ENCODE measurements at places on chromosomes 13 and 19.

- DNase-seq = no peak
These were observed 105.5 kb downstream of the POU4F1 start for GRCh38 chr13:78497702-78498355.

DNA sequence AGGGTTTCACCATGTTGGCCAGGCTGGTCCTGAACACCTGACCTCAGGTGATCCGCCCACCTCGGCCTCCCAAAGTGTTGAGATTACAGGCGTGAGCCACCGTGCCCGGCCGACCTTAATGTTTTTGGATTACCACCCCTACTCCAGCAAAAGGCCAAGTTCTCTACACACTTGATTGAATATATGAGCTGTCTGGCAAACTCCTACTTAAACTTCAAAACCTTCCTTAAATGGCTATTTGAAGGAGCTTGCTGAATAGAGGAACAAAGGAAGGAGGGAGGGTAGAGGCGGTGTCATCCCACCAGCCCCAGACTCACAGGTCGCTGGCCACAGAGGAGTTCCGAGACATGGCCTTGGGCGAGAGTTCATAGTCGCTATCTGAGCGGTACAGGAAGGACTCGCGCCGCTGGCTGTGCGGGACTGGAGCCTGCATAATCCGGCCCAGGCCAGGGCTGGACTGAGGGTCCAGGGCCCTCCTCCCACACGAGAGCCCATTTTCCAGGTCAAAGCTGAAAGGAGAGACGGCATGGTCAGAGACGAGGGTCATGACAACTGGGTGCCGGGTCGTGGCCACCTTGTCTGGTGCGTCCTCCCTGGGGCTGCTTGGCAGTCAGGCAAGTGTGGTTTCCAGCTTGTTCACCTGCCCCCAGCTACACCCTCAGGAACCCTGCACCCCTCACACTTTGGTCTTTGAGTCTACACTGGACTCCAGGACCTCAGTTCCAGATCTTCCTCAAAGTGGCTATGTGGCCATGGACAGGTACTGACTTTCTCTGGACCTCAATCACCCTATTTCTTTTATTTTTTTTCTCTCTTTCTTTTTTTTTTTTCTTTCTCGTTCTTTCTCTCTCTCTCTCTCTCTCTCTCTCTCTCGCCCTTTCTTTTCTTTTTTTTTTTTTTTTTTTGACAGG lies 4.2 kb downstream of the PDE4C start:
- no peak for DNase-seq

DNA sequence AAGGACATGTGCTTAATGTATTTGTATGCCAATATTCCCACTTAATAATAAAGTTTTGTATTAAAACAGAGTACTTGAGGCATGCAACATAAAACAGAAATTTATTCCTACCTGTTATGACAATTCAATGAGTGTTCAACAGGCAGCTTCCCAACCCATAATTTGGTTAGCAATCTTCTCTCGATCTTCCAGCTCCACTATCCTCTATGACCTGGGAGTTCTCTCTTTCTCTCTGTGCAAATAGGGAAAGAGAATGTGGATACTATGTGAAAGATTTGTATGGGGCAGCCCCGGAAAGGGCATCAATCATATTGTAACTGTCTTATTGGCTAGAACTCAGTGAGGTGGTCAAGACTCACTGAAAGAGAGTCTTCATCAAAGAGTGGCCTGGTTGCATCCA lies 644.9 kb upstream of the PCDH20 start:
- no peak for DNase-seq

GRCh38 chr13:40590112-40590862 lies 76.2 kb downstream of the FOXO1 start:
- no peak for DNase-seq

- no peak for DNase-seq
These were observed 227.6 kb upstream of the UBL3 start for GRCh38 chr13:30078059-30078458.

DNA sequence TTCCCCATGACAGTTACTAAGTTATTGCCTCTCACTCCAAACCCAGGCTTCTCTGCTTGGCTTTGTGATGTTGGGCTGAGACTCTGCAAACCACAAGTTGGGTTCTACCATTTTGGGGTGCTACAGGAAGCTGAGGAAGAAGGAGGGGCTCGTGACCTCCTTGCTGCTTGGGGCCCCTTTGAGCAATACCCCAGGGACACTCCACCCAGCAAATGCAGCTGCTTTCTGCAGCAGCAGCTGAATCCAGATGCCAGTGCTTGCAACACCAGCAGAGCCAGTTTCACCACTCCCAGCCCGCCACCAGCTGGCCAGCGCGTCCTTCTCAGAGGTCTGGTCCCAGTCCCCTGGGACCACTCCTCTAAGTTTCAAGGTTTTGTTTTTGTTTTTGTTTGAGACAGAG lies 22.0 kb upstream of the UBAC2 start:
- DNase-seq = no peak

- DNase-seq = no peak
These were observed 434.0 kb downstream of the KLF5 start for GRCh38 chr13:73492811-73493210.

DNA sequence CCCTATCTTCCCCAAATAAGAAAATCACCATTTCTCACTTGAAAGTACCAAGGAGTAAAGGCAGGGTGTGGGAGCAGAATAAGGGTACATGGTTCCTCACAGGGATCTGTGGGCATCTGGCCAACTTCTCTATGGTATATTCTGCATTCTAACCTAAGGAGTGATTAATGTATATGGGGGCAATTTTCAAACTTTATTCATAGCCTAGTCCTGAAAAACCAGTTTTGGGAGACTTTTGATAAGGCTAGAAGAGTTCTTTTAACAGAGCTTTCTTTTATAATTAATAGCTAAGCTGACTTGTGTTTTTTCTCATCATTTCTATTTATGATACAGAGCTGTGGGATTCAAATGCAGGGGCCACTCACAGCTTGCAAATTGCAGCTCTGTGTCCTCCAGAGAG lies 852 bp downstream of the SCEL start:
- DNase-seq = no peak

DNA sequence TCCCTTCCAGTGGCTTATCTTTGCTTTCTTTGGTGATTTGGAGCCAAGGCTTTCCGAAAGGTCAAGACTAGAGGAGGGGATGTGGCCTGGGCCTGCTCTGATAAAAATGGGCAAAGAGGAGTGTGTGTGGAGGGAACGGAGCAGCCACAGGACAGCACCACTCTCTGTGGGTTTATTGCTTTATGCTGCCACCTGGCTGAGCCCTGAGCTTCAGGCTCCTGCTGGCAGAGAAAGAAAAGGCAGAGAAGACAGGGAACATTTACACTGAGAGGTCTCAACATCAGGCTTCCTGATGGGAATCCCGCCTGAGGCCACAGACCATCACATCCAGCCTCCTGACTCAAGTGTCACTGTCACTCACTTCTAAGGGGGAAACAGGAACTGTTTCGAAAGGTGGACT lies 9.2 kb upstream of the GSX1 start:
- DNase-seq = no peak

DNA sequence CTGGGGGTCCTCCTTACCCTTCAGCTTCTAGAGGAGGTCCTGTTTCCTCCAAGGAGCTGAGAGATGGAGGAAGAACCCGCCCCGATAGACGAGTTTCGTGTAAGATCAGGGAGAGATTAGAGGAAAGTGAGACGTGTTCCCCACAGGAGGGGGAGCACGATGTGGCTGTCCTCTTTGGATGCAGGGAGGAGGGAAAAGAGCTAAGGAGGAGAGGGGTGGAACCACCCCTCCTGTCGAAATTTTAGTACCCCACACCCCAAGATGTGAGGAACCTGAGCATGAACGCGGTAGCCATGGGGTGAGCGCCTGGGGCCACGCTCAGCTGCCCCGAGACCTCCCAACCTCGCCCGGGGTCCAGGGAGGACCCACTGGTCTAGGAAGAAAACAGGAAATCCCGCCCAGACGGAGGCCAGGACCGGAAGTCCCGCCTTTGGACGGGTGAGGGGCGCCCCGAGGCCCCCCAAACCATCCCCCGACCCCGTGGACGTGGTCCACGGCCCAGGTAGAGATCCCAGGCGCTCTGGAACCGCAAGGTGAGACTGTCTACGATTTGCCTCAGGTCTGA lies 1.2 kb downstream of the AKT1S1 start:
- peak; percentile 36 for DNase-seq

GRCh38 chr13:107767119-107767518 lies 448.2 kb downstream of the LIG4 start:
- DNase-seq = no peak

DNA sequence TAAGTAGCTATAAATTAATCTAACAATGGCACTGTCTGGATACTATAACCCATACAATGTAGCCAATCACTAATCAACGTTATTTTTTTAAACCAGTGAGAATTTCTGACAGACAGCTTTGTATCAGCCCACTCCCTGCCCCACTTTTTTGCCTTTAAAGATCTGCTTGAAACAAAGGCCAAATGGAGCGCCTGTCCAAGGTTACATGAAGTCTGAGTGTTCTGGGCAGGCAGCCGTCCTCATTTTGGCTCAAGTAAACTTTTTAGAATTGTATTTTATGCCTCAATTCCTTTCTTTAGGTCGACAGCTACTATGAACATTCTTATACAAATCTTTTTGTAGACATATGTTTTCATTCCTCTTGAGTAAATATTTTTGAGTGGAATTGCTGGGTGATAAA lies 6.2 kb downstream of the IFT88 start:
- DNase-seq = no peak

GRCh38 chr19:16831531-16831930 lies 2.3 kb downstream of the SIN3B start:
- no peak for DNase-seq

DNA sequence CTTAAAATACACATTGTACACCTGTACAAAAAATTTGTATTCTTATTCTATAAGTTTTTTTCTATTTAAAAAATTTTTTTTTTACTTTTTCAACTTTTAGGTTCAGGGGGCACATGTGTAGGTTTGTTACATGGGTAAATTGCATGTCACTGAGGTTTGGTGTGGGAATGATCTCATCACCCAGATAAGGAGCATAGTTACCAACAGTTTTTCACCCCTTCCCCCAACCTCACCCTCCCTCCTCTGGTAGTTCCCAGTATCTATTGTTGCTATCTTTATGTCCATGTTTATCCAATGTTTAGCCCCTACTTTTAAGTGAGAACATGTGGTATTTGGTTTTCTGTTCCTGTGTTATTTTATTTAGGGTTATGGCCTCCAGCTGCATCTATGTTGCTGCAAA lies 89.9 kb downstream of the CDK8 start:
- DNase-seq = no peak

- no peak for DNase-seq
These were observed 91.0 kb downstream of the FGF14 start for GRCh38 chr13:102310691-102311418.

GRCh38 chr13:87889254-87889653 lies 218.1 kb downstream of the SLITRK5 start:
- no peak for DNase-seq

DNA sequence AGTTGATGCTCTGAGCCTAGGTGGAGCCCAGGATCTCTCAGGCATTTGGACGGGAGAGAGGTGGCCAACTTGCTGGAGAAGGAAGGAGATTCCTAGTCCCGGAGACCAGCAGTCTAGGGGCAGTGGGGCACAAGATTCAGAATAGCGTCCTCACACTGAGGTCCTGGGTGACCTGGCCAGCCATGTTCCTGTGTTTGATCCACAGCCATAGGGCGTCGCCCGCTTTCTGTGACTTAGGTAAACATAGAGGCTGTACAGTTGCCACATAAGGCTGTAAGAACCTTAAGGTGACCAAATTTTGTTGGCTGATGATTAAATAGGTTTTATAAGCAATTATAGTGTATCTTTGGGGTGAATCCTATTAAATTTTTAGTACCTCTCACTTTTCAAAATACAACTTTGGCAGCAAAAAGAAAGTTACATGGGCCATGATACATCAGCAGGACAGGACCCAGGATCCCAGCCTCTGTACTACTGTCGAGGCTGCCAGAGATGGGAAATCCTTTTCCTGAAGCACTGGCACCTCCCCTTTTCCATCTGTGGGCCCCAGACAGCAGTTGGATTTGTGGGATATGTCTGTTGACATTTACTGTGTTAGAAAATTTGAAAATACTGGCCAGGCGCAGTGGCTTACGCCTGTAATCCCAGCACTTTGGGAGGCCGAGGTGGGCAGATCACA lies 37.5 kb downstream of the TSSK6 start:
- no peak for DNase-seq

DNA sequence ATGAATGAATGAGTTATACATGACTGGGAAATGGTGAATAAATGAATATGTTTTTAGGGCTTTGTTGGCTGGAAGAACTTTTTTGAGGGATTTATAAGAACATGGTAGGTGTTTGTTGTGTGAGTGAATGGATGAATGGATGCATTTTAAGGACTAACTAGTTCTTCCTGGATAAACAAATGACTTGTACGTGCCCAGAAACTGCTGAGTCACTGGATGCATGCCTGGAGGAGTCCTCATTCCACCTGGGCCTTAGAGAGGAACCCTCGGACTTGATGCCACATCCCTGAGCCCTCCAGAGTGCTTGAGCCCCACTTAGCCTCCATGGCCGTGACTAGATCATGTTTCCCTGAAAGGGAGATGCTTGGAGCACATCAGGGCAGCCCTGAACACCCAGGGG lies 153.4 kb downstream of the DPF1 start:
- no peak for DNase-seq

DNA sequence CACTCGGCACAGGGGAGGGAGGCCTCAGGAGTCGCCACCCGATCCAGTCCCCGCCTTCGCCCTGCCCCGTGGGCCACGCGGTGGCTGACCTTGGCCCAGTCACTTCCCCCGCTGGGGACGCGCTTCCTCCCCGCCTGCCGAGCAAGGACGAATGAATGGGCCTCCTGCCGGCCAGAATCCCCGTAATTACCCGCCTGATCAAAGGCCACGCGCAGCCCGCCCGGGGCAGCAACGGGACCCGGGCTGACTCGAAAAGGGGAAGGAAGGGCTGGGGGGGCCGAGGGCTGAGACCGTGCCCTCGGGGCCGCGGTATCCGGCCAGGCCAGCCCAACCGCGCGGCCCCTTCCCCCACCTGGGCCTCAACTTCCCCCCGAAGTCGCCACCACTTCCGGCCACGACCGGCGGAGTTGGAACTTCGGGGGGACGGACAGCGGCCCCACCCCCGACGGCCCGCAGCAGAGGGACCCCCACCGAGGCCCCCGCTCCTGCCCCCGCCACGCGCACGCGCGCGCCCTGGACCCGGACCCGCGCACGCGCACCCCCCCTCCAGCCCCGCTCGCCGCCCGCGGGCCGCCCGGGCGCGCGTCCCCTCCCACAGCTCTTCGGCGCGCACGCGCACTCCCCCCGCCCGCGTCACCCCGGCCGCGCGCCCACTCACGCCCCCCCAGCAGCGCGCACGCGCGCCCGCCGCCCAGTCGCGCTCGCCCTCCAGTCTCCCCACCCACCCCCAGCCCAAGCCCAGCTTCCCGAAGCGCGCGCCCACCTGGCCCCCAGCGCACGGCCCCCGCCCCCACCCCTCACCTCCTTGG lies 520 bp downstream of the ZNF787 start:
- DNase-seq = peak; percentile 95

GRCh38 chr19:35703343-35703742 lies 1.0 kb upstream of the ZBTB32 start:
- DNase-seq = no peak

- DNase-seq = peak; percentile 63
These were observed 116.2 kb downstream of the TBC1D4 start for GRCh38 chr13:75365724-75366173.

- DNase-seq = no peak
These were observed 158.7 kb downstream of the TM9SF2 start for GRCh38 chr13:99659866-99660554.

- no peak for DNase-seq
These were observed 70.2 kb downstream of the COL4A2 start for GRCh38 chr13:110377178-110377825.

GRCh38 chr13:103557878-103558277 lies 491.7 kb upstream of the SLC10A2 start:
- DNase-seq = no peak

- peak; percentile 20 for DNase-seq
These were observed 699 bp downstream of the MEGF8 start for GRCh38 chr19:42325896-42326771.

- no peak for DNase-seq
These were observed 25.1 kb upstream of the C13orf46 start for GRCh38 chr13:113998781-113999617.
